ENCODE measurements at places on chromosomes 16 and 17.

DNA sequence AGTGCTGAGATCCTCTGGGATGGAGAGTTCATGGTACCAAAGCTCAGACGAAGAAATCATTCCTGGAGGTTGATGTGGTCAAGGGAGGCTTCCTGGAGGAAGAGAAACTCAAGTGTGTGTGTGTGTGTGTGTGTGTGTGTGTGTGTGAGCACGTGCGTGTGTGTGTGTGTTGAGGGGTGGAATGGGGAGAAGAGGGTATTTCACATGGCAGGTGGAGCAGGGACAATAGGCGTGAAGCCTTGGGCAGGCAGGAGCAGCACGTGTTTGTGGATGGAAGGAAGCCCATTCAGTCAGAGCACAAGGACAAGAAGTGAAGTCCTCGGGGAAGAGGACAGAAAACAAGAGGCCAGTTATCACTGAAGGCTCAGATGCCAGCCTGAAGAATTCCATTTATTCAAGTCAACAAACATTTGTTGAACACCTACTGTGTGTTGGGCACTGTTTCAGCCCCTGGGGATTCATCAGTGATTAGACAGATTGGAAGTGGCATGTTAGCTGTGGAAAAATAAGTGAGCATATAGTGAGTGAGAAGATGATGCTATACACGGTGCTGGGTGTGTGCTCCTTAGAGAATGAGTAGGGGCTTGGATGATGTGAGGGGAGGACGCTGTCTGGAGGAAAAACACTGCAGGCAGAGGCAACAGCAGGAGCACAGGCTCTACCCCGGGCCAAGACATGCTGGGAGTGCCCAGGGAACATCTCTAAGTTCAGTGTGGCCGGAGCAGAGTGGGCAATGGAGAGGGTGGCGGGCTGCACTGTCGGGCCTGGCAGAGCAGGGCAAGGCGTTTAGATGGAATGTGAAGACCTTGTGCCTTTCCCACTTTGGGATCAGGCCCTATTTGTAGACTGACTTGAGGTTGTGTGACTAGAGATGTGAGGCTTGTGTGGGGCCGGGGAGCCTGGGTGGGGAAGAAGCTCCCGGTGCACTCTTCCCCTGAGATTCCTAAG lies 267.1 kb downstream of the CBLN1 start:
- DNase-seq: no peak

GRCh38 chr16:84976644-84977400 lies 34.5 kb downstream of the ZDHHC7 start:
- DNase-seq: no peak

DNA sequence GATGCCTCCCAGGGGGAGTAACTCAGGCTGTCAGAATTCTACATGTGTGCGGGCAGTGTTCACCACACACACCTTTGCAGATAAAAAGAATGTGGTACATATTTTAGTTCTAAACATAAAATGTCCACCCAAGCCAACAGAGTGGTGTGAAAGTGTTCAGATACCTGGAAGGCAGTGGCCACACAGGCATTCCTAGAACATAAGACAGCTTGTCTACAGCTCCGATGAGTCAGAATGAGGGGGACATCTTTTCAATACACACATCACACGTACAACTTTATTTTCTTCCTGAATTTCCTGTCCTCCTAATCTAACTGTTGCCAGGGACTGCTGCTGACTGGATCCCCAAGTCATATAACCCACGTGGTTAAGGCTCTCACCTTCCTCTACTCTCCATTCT lies 142.3 kb downstream of the ZFHX3 start:
- peak; percentile 59 for DNase-seq

- DNase-seq: peak; percentile 34
Observed at GRCh38 chr16:60203525-60204124, 1469.5 kb upstream of the GOT2 start.

DNA sequence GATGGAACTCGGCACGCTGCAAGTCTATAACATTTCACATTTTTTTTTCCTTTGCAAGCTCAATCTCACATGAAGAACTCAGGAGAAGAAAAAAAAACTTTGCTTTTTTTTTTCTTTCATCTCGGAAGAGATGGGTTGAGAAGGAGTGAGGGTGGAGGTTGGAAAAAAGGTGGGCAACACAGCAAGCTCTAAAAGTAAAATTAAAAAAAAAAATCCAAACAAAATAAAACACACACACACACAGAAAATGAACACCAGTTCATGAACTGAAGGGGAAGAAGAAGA lies 2.5 kb downstream of the MAF start:
- DNase-seq: no peak

DNA sequence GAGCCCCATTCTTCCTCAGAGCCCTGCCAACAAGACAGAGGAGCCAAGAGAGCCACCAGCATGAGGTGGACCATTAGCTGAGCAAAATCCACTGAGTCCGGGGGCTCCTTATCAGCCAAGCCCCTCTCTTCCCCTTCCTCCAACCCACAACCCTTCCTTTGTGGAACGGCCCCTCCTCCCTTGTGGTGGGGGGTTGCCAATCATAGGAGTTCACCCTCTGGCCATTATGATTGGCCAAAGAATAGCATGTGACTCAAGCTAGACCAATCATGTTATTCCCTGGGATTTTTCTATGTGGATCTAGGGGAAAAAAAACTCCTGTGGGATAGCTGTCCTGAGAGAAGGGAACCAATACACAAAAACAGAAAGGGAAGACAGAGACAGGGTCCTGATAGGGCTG lies 120.5 kb downstream of the C16orf95 start:
- DNase-seq: no peak

DNA sequence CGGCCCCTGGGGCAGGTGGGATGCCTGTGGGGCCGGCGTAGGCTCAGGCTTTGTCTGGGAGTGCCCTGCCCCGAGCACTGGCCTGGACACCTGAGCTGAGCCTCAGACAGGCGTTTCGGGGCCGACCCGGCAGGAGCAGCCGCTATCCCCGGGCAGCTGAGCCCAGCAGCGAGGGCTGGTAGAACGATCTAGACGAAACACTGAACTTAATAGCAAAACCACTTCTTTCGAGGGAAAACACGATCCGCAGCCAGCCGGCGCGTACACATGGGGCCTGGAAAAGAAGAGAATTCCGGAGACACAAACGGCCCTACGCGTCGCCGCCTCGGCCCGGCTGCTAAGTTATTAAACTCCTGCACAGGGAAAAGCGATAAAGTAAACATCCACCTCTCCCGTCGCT lies 22.0 kb upstream of the SSTR5 start:
- no peak for DNase-seq

DNA sequence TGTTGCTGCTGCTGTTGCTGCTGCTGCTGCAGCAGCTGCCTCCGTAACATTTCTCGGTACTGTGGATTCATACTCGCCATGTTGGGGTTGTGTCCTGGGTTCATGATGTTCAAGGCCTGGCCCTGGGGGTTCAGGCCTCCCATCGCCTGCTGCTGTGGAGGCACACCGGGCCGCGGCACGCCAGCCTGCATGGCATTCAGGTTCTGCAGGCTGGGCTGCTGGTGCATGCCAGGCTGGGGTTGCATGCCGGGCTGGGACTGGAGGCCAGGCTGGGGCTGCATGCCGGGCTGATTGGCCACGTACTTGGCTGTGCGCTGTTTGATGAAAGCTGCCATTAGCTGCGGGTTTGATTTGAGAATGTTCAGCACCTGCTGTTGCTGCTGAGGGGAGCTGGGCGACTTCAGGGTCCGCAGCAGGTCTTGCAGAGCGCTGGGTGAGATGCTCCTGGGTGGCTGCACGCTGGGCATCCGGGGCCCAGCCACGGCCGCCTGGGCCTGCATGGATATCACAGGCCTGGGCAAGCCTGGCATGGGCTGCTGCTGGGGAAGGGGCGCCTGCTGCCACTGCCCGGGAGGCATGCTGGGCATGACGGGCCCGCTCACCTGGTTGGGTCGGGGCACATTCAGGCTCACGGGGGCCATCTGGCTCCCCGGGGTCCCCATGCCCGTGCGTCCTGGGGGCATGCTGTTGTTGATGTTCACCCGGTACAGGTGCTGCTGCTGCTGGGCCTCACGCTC lies 11.3 kb upstream of the TRAP1 start:
- DNase-seq: no peak

GRCh38 chr16:74070237-74070636 lies 226.4 kb upstream of the PSMD7 start:
- no peak for DNase-seq

DNA sequence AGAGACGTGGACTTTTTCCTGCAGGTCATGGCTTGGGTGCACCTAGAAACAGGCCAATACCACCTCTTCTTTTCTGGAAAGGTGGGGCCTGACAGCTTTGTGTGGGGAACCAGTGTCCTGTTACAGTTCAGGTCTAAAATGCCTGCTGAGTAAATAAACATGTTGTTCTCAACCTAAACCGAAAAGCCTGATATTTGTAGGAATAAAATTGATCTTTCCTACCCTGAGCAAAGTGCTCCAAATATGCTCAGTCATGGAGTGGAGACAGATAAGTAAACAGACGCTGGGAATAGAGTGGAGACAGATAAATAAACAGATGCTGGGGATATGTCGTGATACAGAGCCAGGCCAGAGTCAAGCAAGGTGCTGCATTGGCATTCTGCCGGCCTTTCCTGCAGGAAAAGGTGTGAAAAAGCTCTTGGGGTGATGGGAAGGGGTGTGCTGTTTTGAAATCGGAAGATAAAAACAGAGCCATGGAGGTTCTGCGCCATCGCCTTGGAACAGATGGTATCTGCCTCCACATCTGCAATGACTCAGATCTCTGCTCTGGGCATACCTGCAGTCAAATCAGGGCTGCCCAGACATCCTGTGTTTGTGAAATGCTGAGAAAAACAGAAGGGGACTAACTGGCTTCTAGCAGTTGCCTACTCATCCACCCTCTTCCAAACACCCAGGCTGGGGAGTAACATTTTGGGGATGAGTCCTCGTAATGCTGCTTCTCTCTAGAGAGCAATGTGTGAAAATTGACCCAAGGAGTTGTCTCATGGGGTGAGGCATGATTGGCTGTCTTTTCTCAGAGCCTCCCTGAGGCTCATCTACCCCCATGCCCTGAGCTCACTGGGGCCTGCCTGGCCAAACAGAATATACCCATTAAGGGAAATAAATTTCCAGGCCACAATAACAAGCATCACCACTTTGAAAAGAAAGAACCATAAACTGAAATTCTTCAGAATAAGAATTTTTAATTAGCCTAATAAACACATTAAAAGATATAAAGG lies 16.8 kb upstream of the TRPV2 start:
- no peak for DNase-seq

GRCh38 chr16:77938913-77939312 lies 83.4 kb upstream of the CLEC3A start:
- DNase-seq: no peak

GRCh38 chr16:87350681-87351319 lies 32.8 kb downstream of the FBXO31 start:
- DNase-seq: peak; percentile 10

DNA sequence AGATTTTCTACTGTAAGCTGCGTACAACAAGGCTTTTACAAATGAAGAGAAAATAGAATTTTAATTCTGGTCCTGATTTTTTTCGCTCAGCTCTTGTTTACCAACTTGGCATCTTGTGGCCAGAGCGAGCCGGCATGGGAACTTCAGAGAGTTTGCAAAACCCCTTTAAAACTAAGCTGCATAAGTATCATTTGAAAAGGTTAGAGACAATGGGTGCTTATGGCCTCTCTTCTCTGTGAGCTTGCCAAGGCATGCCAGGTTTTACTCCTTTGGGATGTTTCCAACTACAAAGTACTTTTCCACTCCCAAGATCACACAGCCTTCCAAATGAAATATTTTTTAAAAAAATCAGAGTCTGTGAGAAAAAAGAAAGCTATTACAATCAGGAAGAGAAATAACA lies 62.4 kb upstream of the FA2H start:
- DNase-seq: no peak

GRCh38 chr17:21035406-21035805 lies 7.4 kb downstream of the USP22 start:
- DNase-seq: no peak

- DNase-seq: no peak
Observed at GRCh38 chr17:33209671-33210070, 83.4 kb downstream of the ASIC2 start.

DNA sequence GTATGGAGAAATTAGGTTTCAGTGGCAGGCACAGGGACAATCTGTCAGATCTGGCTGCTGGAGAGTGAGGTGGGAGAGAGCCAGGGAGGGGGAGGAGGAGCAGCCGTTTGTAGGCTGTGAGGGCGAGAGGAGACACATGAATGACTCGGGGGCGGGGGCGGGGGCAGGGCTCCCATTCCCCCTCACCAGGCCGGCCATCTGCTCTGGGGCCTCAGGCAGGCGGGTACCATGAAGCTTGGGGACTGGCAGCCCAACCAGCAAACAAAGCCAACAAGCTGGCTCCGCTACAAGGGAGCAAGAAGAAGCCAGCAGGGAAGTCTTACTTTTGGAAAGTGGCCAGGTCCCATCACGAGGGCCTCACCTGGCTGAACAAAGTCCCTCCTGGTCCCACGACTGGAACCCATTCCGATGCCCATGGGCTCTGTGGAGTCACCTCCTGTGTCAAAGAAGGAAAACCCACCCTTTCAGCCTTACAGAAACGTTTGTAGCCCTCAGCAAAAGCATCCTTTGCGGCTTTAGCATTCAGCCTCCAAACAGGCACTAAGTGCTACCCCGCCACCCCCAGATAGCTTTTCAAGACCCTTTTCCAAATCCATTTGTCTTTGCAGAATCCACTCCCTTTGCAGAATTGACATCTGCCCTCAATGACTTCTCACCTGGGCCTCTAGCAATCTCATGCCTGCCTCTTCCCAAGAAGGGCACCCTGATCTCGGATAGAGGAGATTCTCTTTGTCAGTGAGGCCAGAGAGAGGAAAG lies 9.2 kb upstream of the SSTR2 start:
- DNase-seq: no peak

GRCh38 chr16:50739031-50739430 lies 2.9 kb upstream of the CYLD start:
- DNase-seq: no peak

DNA sequence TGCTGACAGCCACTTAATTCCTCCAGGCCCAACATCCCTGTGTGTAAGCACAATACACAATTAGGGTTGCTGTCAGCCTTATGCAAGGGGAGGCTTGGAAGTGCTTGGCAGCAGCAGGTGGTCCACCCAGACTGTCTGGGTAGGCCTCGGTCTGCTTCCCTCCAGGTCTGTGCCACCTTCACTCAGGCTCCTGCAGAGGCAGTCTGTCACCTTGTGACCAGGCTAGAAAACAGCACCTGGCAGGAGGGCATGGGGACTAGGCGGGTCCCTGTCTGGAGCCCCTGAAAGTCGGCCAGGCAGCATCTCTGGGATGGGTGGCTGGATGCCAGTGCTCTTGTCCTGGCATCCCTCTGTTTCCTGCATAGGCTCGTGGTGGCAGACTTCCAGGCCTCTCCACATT lies 578.1 kb downstream of the KCNJ18 start:
- no peak for DNase-seq
